ENCODE measurements at places on chromosomes 13 and 19.

DNA sequence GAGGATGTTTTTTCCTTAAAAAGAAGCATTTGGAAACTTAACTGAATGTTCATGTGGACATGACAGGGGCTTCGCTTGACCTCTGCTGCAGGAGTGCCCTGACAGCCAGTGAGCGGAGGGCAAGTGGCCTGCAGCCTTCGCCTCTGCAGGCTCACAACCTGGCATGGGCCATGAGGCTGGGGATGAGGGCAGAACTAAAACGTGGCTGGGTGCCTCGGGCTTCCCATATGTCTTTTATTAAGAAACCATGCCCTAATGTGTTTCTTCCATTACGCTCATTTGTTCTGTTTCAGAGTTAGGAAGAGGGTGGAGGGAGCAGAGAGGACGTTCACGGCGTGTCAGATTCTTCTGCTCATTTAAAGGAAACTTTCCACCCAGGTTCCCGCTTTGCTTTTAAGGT is 2.9 kb downstream of the ARHGEF7 start:
- DNase-seq = no peak

- DNase-seq = no peak
Measured at GRCh38 chr19:12667731-12668302, 1.2 kb downstream of the WDR83 start.

- peak; percentile 41 for DNase-seq
Measured at GRCh38 chr13:113836768-113837559, 26.9 kb downstream of the GAS6 start.

DNA sequence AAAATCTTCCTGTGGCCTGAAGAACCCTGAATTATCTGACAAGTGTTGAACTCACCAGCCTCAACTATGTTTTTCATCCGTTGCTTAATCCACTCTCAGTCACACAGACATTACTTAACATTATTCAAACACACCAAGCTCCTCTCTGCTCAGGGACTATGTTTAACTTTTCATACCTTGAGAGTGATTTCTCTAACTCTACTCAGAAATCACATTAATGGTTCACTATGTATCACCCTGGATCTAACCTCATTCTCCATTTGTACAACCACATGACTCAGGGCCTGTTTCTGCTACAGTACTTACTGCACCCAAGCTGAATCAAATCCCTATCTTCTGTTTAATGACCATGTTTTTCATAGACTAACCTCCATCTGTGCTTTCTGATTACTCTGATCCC is 553.7 kb upstream of the PRR20A start:
- DNase-seq = no peak

DNA sequence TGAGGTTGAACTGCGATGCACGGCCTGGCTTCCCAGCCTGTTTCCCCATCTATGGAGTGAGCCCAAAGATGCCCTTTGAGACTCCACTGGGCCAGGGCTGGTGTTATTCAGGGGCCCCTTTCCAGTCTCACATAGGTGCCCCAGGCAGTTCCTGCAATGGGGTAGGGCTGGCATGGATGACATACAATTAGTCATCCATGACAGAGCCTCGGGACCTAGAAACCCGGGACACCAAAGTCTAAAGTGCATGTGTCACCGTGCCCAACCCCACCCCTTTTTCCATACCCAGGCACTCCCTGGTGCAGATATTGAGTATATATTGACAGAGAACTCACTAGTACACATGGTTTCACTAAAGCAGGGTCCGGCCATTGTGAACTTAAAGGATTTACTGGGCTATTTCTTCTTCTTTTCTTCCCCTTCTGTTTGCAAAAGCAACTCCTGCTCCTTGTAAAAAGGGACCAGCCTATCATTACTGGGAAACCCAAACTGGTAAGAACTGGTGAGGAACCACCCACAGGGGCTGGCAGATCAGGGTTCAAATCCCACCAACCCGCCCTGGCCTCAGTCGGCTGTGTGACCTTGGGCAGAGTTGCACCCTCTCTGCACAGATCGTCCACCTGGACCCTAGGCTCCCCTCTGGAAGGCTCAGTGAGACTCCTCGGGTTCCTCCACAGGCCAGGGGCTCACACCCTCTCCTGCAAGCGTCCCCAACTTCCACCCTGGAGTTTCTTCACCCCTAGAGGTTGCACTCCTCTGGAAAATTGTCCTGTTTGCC is 2.7 kb downstream of the B3GNT3 start:
- DNase-seq = no peak

DNA sequence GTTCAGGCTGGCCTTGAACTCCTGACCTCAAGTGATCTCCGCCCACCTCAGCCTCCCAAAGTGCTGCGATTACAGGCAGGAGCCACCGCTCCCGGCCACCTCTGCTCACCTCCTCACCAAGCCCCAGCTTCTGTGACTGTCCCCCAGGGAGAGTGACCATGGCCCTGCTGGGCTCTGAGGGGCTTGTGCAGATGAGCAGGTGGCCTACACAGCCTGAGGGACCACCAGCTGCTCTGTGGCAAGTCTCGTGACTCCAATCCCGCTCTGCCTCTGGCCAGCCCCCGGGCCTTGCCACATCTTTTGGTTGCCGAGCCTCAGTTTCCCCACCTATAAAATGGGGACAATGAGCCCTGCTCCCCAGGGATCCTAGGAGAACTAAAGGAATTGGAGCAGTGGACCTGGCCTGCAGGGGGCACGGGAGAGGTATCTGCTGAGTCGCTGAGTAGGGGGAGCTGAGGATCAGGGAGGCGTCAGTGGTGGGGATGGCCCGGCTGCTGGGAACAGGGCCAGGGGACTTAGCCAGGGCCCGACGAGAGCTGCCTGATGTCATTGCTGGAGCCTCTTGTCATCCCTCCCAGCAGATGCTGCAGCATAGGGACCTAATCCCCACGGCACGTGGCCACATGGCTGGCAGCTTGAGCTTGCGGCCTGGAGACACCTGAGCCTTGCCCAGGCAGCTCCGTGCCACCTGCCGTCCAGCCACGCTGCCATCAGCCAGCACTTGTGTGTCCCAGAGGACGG is 74.7 kb downstream of the GADD45B start:
- no peak for DNase-seq

DNA sequence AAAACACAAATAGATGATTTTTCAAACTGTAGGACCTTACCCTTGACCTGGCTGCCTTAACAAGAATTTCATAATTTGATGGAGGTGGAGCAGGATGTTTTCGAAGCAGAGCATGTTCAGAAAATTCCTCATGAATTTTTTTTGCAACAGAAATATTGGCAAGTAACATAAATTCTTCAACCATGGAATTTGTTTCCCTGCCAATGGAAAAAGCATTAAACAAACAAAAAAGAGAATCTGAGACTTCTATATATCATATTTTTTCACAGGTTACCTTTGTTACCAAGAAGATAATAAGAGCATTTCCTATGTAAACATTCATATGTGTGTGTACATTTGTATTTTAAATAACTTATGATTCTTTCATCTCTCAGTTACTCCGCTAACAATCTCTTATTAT is 18.3 kb downstream of the DIS3 start:
- no peak for DNase-seq

GRCh38 chr13:32581177-32581786 is 5.0 kb upstream of the PDS5B start:
- peak; percentile 44 for DNase-seq

GRCh38 chr13:28328271-28328607 is 166.7 kb downstream of the FLT1 start:
- no peak for DNase-seq

- DNase-seq = no peak
Measured at GRCh38 chr13:98916403-98916802, 61.5 kb downstream of the DOCK9 start.

- no peak for DNase-seq
Measured at GRCh38 chr19:42109896-42110295, 22.4 kb downstream of the POU2F2 start.

GRCh38 chr13:28582225-28582891 is 76.6 kb upstream of the POMP start:
- DNase-seq = peak; percentile 35

DNA sequence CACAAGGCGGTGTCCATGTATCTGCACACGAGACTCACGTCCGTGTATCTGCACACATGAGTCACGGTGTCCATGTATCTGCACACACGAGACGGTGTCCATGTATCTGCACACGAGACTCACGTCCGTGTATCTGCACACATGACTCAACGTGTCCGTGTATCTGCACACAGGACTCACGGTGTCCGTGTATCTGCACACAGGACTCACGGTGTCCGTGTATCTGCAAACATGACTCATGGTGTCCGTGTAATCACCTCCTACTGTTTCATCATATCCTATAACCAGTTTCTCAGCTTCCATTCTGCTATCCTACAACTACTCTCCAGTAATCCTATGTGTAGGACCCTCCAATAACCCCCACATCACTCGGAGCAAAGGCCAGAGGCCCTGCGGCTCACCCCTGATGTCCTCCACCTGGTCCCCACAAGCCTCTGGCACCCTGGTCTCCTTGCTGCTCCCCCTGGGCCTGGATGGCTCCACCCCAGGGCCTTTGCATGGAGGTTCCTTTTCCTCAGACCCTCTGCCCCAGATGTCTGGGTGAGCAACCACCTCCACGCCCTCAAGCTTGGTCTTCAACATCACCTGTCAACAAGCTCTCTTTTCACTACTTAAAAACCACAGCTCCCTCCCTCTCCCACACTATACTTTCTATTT is 2.5 kb upstream of the TMEM255B start:
- DNase-seq = no peak

- DNase-seq = peak; percentile 79
Measured at GRCh38 chr19:43519436-43520088, 7.4 kb downstream of the ETHE1 start.

DNA sequence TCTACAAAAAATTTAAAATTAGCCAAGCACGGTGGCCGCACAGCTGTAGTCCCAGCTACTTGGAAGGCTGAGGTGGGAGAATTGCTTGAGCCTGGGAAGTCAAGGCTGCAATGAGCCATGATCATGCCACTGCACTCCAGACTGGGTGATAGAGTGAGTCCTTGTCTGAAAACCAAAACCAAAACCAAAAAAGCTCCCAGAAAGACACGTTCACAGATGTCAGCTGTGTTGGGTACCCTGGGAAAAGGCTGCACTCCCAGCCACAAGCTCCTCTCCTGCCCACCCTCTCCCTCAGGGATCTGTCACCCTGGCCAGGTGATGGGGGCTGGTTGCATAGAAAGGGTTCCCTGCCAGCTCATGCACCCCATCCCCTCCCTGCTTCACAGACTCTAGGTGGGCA is 53.3 kb downstream of the RNF6 start:
- DNase-seq = no peak

DNA sequence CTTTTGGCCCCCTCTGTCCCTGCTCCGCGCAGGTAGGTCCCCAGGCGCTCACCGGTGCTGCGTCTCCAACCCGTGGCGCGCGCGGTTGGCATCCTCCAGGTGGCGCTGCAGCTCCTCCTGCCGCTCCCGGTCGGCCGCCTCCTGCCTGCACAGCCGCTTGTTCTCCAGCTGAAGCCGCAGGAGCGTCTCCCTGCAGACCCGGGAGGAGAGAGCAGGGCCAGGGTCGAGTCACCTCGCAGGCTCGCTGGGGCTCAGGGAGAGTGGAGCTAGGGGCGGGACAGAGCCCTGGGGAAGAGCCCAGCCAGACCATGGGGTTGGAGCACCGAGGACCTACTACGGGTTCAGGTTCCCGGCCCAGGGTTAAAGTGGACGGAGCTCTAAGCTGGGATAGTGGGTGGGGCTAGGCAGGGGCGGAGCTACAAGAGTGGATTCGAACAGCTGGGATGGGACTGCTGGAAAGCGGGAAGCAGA is 9.3 kb downstream of the HOOK2 start:
- DNase-seq = no peak

DNA sequence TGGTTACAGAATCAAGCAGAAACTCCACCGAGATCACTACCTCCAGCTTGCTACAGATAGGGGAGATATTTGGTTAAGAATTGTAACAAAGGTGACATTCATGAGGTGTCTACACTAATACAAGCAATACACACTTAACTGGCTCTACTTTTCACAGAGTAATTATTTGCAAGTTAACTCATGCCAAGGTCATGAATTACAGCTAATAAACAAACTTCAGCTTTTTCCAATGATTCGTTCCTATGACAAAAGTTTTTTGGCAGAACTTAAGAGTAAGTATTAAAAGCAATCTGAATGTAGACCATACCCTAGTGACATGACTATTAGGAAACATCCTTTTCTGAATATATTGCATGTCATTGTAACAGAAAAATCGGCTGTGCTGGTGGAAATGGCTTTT is 72.1 kb downstream of the LHFPL6 start:
- DNase-seq = no peak

- no peak for DNase-seq
Measured at GRCh38 chr13:110442930-110443621, 118.4 kb downstream of the RAB20 start.

GRCh38 chr13:74306496-74306895 is 172.3 kb upstream of the KLF12 start:
- no peak for DNase-seq

GRCh38 chr19:679418-680286 is 3.5 kb downstream of the FSTL3 start:
- DNase-seq = peak; percentile 40

DNA sequence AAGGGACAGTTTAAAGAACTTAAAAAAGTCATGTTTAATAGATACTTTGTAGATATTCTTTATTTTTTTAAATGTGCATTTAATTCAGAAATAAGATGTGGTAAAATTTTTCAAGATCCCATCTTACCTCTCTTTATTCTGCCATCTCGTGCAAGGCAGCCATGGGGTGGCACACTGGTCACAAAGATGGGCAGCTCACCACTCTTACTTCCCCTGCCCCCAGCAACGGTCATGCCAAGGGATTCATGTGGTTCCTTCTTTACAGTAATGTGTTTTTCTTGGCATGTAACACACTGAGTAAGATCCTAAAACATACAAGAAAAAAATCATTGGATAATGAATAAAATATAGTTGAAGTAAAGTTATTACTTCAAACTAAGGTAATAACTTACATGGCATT is 64.2 kb downstream of the LNX2 start:
- peak; percentile 5 for DNase-seq

- no peak for DNase-seq
Measured at GRCh38 chr13:97298816-97299215, 76.7 kb downstream of the MBNL2 start.

DNA sequence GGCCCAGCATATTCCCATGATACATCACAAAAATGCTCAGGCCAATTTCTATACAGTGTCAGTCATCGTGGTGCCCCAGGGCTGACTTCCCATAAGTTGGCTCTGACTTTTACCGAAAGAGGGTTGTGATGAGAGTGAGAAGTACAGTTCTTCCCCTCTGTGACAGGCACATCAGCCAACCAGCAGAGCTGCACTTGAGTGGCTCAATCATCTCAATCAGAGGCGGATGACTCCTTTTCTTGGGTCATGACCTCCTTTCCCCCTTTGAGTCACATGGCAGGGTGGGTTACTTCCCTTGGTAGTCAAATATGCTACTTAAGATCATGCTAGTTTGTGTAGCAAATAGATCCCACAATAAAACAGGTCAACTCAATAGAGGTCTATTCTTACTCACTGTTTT is 6.9 kb upstream of the AMER2 start:
- DNase-seq = no peak

DNA sequence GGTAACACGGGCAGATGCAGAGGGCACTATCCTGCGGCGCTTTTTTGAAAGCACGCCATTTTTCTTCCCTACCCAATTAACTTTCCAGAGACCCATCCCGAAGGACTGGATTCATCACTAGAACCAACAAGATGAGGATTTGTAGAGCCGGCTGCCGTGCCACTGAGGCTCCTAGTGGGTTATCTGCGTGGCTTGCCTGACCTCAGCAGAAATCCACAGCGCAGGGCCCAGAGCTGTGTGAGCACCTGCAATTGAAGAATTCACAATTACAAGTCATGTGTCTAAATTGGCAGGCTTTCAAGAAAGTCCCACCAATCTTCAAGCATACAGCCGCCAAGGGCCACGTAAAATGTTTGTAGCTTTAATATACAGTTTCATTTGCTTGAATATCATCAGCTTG is 75.5 kb downstream of the ALOX5AP start:
- no peak for DNase-seq

Measured in KBM-7 (cell line).